ENCODE measurements at places on chromosomes 13 and 19.

DNA sequence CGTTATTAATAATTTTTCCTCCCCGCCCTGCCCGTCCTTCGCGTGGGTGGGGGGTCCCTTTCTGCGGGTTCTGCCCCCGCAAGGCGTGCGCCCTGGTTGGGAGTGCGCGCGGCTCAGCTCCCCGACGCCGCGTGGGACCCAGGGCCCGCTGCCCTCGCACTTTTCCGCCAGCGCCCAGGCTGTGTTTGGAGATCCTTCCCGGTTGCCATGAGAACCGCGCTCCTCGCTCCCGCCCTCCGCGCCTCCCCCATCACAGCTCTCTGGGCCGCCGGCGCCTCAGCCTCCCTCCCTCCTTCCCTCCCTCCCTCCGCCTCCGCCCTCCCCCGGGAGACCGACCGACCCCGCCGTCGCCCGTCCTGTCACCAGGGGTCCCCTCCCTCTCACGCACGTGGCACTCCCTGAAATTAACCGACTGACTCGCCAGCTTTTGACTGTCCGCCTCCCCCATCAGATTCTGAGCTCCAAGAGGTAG is 2.4 kb upstream of the SSBP4 start:
- peak; percentile 94 for DNase-seq

DNA sequence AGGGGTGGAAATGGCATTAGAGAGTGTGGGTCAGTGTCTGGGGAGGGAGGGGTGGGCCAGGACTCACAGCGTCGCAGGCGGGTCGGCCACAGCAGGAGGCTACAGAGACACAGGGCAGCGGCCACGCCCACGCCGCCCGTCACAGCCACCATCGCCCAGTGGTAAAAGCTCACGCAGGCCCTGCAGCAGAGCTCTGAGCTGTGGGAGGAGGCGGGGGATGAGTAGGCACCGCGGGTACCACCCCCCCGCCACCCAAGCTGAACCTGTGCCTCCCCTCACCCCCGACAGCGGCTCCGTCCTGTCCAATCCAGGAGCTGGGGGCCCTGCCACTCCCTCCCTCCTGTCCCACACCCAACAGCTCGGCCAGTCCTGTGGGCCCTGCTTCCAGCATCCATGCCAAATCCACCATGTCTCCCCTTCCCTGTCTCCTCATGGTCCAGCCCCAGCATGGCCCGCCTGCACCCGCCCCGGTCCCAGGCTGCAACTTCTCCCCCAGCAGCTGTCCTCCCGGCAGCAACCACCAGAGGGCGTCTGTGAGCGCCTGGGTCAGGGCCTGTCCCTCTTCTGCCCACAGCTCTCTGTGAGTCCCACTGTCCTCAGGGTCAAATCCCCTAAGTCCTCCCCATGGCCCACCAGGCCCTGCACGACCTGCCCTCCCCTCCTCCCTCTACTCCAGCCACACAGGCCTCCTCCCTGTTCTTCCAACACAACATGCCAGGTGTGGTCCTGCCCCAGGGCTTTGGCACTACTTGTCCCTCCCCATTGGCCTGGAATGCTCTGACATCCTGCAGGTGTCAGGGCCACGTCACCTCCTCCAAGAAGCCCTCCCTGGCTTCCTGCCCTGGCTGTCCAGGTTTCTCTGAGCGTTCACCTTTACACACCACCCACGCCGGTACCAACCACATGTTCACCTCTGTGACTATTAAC is 6.0 kb downstream of the TEKTIP1 start:
- DNase-seq, result peak; percentile 75

DNA sequence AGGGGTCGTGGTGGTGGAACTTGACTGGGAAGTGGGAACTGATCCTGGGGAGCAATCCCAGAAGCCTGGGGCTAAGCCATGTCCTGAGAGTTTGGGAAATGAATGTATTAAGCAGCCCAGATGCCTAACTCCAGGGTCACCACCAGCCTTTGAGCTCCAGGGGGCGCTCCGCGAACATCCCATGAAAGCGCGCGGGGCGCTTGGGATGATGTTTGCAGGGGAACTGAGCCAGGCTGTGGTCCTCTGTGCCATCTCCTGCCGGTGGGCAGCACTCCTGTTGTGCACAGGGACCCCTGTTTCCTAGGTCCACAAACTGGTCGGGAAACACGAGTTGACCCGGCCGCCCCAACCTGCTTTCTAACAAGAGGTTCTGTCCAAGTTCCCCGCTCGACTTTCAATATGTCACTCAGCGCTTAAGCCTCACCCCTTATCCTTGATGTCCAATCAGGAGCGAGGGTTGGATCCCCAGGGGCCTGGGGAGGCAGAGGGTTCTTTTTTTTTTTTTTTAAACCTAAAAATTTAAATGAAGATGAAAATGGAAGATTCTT is 14.4 kb downstream of the LEUTX start:
- peak; percentile 82 for DNase-seq

- no peak for DNase-seq
Observed at GRCh38 chr13:72150502-72150901, 283.5 kb upstream of the DACH1 start.

- DNase-seq, result no peak
Observed at GRCh38 chr13:45817833-45818232, 33.7 kb downstream of the SIAH3 start.

DNA sequence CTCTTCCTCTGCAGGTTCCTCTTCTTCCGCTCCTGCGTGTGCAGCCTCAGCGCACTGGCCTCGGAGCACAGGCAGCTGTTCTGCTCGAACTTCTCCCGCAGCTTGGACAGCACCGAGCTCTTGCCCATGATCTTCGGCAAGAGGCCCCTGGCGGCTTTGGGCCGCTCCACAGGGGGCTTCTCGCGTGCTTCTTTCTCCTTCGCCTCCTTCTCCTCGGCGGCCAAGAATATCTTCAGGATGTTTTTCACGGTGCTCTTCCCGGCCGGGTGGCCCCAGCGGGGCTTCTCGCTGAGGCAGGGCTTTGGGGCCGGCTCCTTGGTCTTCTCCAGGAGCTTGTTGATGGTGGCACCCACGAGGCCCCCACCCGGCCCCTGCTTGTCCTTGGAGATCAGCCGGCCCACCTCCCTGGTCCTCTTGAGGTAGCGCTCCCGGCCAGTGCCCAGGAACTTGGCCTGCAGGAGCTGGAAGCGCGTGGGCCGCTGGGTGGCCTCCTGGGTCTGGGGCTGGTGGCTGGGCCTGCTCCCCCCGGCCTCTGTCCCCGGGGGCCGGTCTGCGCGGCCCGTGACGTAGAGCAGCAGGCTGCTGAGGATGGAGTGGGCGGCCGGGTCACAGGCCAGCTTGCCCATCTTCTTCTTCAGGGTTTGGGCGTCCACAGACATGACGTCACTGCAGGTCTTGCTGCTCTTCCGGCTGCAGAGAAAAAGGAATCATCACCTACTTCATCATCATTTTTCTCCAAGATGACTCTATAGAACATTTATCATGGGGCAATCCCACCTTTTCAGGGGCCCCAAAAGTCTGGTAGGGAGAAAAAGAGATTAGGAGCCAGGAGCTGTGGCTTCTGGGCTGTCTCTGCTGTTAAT is 43.8 kb upstream of the GRTP1 start:
- no peak for DNase-seq

DNA sequence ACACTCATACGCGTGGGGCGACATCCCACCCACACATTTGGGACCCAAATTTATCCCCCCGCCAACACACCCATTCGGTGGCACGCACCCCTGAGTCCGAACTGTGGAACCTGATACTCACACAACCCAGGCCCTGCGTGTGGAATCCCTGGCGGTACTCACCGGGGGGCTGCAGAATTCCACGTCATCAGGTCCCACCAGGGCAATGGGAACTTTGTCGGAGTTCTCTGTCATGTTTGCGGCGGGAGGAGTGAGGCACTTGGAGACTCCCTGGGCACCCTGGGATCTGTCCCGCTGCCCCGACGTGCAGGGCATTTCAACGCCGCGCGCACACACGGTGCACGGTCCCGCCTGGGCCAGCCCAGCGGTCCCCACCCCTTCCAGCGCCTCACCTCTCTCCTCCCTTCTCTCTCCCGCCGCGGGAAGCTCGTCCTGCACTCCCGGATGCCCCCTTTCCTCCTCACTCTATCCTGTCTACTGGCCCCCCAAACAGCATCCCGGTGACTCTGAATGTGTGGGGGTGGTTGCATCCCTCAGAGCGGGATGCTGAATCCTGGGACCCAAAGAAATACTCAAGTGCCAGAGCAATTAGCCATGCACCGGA is at the start of gene CNMD:
Gene CNMD (minus strand): TSS at position 353 of the 604 bp plus-strand sequence. CDS start 119 bp downstream, at position 234.
- DNase-seq, result no peak

DNA sequence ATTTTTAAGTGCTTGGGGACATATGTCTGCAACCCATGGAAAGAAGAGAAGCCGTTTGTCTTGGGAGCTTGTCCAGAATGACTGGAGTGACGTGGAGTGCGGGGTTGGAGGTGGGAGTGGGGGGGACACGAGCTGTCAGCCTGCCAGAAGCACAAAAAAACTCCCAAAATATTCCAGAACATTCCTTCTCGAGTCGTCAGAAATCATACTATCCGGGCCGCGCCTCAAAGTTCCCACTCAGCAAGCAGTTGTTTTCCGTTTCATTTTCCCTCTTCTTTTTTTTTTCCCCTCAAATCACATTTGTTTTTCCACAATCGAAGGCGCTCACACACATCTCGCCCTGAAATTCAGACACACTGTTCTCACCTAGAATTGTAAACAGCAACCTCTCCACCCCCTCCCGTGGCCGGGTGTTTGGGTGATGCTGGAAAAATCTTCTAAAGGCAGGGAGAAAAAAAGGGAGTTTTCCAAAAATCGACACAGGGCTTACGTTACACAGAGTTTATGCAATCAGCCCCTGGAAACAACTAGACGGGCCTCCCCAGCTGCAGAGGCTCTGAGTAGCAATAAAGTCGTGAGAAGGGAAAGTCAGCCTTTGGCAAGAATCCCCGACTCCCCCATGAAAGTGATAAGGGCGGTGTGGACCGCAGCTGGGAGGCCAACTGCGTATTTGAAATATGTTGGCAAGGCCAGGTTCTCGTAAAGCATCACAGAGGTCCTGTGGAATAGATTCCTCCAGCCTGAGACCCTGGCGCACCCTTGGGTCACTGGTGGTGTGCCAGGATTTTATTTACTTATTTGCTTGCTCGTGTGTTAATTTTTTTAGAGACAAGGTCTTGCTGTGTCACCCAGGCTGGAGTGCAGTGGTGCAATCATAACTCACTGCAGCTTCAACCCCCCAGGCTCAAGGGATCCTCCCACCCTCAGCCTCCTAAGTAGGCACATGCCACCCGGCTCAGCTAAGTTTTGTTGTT is 31.2 kb upstream of the KLF2 start:
- peak; percentile 94 for DNase-seq

DNA sequence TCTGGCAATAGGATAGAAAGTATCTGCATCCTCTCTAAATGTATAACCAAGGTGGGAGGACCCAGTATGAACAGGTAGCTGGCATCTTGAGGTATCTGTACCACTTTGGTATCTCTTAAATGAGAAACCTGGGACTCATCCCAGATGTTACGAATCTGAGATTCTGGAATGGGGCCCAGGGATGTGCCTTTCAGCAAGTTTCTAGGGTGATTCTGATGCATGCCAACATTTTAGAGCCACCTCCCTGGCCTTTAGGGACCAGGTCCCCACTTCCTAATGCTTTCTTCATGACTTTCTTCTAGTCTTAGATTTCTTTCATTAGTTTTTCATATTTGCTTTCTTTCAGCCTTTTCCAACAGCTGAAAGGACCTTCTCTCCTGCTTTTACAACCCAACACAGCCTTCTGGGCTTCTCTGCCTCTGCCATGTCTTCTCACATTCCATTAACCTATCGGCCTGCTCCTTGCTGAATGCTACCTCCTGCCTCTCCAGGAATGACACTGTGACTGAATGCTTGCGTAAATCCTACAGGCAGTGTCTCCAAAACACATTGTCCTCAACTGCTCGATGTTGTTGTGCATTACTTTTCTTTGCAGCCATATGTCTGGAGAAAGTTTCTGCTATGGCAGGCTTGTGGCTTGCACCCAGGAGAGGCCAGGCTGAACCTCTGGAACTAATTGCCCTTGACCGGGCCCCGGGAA is 284.0 kb downstream of the DNAJC15 start:
- no peak for DNase-seq

DNA sequence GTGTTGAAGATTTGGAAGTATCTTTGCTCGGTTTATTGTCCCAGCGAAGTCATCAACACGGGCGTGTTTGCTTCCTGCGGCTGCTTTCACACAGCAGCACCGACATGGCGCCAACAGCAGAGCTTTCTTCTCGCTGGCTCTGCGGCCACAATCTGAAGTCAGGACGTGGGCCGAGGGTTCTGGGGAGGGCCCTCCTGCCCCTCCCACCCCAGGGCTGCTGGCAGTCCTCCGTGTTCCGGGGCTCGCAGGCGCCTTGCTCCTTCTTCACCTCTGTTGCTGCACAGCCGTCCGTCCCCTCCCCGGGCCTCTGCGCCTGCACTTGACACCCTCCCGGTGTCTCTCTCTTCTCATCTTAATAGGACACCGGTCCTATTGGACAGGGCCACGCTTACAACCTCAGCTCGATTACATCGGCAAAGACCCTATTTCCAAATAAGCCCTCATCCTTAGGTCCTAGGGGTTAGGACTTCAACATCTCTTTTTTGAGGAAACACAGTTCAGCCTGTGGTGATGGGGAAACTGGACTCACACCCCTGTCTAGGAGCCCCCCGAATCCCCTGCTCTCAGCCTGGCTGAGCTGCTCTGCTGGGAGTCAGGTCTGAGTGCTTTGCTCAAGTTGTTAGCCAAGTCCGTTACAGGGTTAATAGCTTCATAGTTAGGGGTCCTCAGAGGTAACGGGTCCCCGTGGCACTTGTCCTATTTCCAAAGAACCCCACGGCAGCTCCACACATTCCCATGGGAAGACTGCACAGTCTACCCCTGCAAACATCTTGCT is 2.7 kb upstream of the TEX29 start:
- no peak for DNase-seq

DNA sequence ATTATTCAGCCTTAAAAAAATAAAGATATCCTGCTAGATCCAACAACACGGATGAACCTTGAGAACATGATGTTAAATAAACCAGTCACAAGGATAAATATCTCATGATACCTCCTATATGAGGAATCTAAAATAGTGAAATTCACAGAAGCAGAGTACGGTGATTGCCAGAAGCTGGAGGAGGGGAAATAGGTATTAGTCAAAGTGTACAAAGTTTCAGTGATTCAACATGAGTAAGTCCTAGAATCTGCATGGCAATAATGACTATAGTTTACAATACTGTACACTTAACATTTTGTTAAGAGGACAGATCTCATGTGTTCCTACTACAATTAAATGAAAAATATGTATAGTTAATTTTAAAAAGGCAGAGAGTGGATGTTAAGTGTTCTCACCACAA is 206.6 kb upstream of the SLC10A2 start:
- DNase-seq, result no peak

- peak; percentile 75 for DNase-seq
Observed at GRCh38 chr19:46296722-46297461, at the start of gene HIF3A. HIF3A (plus strand) TSS chr19:46297042; CDS start chr19:46297077, 35 bp downstream.

GRCh38 chr13:113053376-113053775 is 52.2 kb upstream of the F7 start:
- DNase-seq, result no peak

GRCh38 chr13:31067416-31068118 is 94.1 kb downstream of the HSPH1 start:
- no peak for DNase-seq

Measured in right atrium auricular region (tissue), 2 donors.